GM23338 (cell line): ENCODE measurements at places on chromosomes 12 and 14. TPM values are rescaled to one million over a fixed set of nuclear protein-coding genes. Genes with fewer than 3 reads are reported as not detected.

OASL gene
- not detected in 2 replicates for total RNA-seq

DNA sequence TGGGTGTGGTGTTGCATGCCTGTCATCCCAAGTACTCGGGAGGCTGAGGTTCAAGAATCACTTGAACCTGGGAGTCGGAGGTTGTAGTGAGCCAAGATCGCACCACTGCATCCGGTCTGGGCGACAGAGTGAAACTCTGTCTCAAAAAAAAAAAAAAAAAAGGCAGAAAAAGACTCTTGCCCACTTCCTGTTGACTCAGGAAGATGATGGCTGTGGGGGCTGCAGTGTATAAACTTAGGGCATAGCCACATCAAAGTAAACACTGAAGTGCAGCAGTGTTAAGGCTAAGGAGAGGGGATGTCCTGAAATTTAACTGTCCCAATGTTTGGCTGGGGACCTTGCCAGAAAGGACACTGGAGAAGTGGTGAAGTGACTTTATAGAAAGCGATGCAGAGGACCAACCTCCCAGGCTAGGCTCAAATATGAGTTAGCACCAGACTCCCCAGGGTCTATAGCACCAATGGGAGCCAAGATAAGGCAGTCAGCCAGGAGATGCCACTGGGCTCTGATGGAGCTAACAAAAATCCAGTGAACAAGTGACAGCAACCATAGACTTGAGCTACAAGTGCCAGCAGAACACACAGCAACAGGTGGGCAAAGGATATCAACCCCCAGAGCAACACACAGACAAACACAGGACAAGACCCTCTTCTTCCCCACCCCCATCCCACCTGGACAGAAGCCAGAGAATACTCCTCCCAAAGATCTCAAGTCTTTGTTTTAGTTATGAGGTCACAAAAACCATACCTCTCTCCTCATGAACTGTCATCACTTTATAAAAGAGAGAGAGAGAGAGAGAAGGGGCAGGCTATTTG, 28.0 kb downstream of the NELL2 start:
- DNase-seq = no peak

GRCh38 chr12:132432126-132432705, 57.7 kb upstream of the FBRSL1 start:
- no peak for DNase-seq

GRCh38 chr12:96350982-96351381, 49.3 kb downstream of the CDK17 start:
- no peak for DNase-seq

DNA sequence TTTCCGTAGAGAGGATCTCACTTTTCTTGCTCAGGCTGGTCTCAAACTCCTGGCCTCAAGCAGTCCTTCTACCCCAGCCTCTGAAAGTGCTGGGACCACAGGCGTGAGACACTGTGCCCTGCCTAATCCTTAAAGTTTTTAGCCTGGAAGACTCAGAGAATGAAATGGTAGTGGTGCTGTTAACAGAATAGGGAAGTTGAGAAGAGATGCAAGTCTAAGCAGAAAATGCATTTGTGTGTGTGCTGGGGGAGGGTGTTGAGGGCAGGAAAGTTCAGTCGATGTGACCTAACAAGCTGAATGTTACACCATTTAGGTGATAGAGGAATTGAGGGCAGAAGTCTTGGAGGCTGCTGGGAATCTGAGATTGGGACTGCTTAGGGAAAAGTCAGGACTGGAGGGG, 6.9 kb upstream of the TUBA1A start:
- no peak for DNase-seq

COA8 gene
- total RNA-seq = 61.3 and 82.6 TPM in 2 replicates

- no peak for DNase-seq
Measured at GRCh38 chr12:27593266-27593665, 69.3 kb downstream of the PPFIBP1 start.

NRIP2 gene
- total RNA-seq = not detected in 2 replicates

GRCh38 chr12:92010853-92011701, 134.6 kb downstream of the BTG1 start:
- DNase-seq = no peak

- DNase-seq = no peak
Measured at GRCh38 chr12:10362325-10362724, 27.5 kb downstream of the KLRK1 start.

GRCh38 chr14:90784621-90785270, 31.5 kb downstream of the TTC7B start:
- no peak for DNase-seq

DNA sequence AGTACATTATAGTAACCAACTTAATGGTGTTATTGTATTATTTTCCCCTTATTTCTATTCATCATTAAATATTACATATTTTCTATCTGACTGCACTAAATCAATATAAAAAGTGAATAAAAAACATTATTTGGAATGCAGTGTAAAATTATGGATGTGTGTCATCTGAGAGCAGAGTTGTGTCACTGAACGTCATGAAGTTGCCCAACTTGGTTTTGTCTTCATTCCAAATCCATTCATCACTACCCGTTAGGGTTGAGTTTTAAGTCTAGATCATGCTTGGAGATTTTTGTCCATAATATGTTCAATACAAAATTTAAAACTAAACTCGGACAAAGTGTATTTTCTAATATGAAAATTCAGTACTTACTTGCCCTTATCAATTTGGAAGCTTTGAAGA, 16.1 kb downstream of the KLRF1 start:
- DNase-seq = no peak

DNA sequence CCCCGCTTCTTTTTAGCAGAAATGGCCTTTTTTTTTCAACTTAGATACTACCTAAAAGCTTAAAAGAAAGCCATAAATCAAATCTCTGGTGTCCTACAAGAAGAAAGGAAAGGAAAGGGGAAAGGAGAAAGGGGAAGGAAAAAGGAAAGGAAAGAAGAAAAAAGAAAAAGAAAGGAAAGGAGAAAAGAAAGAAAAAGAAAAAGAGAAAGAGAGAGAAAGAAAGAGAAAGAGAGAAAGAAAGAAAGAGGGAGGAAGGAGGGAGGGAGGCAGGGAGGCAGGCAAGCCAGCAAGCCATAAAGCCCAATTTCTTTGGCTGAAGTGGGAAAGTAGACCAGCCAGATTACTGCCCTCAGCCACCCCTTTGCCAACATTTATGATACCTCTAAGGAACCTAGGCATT, 32.5 kb upstream of the SLC6A13 start:
- no peak for DNase-seq

DNA sequence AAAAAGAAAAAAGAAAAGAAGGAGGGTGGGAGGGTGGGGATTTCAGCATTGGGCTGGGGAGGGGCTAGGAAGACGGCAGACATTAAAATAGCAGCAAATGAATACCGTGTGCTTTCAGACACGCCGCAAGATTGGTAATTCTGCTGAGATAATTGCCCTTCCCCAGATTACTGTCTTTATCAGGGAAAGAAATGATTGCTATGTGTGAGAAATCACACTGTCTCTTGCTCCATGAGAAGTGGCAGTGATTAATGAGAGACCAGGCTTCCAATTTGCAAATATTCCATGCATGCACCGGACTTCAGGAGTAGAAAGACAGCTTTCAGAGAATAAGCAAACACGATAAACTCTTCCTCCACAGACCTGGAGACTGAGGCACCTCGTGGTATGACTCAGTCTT, 7.6 kb upstream of the KCNA5 start:
- no peak for DNase-seq

LTB4R gene
- total RNA-seq = 4.7 and 7.9 TPM in 2 replicates

DNA sequence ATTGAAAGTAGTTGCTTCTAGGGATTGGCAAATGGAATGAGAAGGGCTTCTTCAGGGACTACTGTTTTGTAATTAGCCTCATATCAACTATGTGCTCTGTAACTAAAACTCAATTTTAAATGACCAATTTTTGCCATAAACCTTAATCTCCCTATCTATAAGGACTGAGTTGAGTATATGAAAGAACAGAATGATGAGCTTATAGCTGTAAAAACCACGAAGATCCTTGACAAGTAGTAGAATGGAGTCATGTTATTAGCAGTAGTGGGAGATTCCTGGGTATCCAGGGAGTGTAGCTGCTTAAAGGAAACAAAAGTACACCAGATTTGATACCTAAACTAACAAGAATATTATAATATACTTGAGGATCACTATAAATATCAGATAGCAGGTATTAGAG, 28.0 kb downstream of the LGALS3 start:
- no peak for DNase-seq

DNA sequence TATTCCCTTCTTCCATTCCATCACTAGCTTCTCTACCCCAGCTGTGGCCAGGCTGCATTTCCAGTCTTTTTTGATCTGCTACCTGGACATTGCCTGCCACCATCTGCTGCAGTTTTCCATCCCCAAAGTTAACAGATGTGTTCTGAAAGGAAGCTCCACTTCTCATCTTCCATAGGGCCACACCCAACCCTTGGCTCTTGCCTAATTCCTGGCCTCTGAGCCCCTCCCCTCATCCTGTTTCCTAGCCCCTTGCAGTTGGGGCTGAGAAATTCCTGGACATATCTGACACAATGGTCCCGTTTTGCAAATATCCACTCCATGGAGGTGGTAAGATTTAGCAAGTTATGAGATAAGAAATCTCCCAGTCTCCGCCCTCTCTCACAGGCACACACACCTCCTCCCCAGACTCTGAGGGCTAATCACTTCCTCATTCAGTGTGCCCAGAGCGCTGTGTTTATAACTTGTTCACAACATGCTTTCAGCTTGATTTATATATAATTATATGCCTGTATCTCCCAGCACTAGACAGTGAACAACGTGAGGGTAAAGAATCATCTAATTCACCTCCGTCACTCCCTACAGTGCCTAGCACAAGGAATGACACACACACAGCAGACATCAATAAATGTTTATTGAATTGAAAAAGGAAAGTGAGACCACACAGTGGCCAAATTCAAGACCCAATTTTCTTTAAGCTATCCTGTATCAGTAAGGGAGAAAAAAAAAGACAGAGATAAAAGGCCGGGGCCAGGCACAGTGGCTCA, 13.4 kb downstream of the SMUG1 start:
- no peak for DNase-seq

DNA sequence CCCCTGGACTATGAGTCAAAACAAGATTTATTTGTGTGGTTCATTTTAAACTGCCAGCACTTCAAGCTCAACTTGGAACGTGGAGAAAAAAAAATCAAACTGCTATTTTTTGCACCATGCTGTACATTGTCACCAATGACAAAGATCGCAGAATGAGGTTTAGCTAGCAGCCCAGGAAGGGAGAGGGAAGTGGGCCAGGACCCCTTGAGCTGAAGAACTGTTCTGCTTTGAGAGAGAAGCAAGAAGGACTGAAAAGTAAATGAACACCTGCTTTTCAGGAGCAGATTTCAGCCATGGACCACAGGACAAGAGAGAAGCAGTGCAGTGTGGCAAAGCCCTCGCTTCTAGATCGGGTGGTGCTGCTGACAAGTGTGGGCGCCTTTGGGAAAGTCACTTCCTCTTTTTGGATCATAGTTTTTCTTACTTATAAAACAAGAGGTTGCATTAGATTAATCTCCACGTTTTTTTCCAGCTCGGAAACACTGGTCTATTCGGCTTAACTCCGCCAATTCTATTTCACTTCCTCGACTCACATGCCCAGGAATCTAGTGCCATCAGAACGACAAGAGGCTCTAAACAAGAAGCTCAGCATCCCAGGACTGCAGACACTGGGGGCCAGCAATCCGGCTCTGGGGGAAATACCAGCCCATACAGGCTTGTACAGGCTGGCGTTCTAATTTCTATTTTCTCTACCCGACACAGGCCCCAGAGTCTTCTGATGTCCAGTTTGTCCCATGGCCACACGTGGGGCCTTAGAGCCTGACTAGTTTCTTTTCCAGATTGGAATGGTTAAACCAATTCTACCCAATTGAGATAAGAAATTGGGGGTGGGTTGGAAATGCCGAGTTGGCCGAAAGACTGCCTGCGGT, 129.9 kb downstream of the CRACR2A start:
- DNase-seq = no peak

GRCh38 chr14:100891501-100892445, 11.7 kb downstream of the RTL1 start:
- no peak for DNase-seq

- peak; percentile 71 for DNase-seq
Measured at GRCh38 chr12:113591480-113591974, 119.9 kb upstream of the LHX5 start.

C1R gene
- 6.1 and 8.8 TPM in 2 replicates for total RNA-seq

HOXC13 gene
- total RNA-seq = 0.10 TPM in 1 of 2 replicates, not detected in the other

GRCh38 chr12:84624601-84625000, 288.0 kb downstream of the SLC6A15 start:
- no peak for DNase-seq

CFAP251 gene
- total RNA-seq = 1.6 and 2.5 TPM in 2 replicates

KRT75 gene
- not detected in 2 replicates for total RNA-seq

EFCAB11 gene
- total RNA-seq = 6.6 and 7.7 TPM in 2 replicates

DNA sequence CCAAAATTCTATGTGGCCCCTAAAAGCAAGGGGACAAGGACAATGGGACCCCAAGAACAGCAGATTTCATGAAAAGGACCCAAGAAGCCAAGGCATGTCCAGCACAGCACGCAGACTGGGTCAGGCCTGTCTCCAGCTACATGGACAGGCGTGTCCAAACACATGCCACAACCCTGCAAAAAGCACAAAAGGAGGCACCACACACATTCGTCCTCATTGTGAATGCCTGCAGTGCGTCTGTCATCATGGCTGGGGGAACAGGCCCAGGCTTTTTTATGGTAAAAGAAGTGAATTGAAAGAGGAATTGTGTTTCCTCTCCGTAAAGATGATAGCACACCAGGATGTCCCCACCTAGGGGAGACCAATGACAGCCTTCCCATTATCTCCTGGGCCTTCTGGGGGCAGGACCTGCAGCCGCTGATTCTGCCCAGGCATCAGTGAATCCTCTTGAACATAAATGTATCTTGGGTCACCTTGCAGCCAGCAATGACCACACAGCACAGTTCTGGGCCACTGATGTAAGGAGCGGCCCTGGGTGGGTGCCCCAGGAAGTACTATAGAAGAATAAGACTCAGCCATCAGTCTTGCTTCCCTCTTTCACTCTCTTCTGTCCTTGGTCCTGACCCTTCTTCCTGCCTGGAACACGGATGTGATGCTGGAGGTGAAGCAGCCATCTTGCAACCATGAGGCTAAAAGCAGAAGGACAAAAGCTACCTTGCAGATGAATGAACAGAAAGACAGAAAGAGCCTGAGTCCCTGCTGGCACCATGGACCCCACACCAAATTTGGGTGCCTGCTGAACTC, 29.8 kb upstream of the C14orf180 start:
- DNase-seq = no peak

CEBPE gene
- total RNA-seq = not detected in 2 replicates

HVCN1 gene
- 10.7 and 11.8 TPM in 2 replicates for total RNA-seq

GRCh38 chr14:63276492-63277342, 42.0 kb downstream of the GPHB5 start:
- DNase-seq = peak; percentile 78

DNA sequence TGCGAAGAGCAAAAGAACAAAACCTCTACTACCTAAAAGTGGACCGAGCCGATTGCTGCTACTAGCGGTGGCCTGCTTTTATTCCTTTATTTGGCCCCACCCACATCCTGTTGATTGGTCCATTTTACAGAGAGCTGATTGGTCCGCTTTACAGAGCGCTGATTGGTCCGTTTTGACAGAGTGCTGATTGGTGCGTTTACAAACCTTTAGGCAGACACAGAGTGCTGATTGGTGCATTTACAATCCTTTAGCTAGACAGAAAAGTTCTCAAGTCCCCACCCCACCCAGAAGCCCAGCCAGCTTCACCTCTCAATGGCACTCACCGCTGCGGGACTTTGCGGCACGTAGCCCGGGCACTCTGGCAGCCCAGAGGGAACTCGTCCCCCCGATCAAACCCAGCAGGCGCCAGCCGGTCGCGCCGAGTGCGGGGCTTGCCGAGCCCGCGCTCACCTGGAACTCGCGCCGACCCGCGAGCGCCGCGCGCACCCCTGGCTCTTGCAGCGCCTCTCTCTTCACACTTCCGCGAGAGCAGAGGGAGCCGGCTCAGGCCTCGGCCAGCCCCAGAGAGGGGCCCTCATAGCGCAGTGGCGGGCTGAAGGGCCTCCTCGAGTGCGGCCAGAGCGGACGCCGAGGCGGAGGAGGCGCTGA, 8.7 kb upstream of the FGD4 start:
- DNase-seq = peak; percentile 76

- no peak for DNase-seq
Measured at GRCh38 chr14:68306934-68307789, 485.7 kb downstream of the ZFP36L1 start.
